ENCODE measurements at places on chromosomes 16 and 17.

DNA sequence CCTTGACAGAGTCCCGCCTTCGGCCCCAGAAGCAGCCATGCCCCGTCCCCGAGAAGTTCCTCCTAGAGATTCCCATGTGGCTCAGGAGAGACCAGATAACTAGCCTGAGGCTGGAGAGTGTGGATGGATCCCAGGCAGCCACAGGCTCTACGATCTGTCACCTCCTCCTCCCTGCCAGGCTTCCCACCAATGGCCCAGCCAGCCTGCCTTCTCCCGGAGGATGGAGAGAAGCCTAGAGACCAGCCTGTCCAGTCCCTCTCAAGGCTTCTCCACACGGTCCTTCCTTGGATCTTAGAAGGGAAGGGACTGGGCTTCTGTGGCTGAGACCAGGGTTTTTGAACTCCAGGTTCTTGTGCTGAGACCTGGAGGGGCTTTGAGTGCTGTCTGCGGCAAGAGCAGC, 1.6 kb upstream of the SMTNL2 start:
- no peak for DNase-seq

- DNase-seq = no peak
These were observed 29.9 kb downstream of the METTL16 start for GRCh38 chr17:2481760-2482159.

DNA sequence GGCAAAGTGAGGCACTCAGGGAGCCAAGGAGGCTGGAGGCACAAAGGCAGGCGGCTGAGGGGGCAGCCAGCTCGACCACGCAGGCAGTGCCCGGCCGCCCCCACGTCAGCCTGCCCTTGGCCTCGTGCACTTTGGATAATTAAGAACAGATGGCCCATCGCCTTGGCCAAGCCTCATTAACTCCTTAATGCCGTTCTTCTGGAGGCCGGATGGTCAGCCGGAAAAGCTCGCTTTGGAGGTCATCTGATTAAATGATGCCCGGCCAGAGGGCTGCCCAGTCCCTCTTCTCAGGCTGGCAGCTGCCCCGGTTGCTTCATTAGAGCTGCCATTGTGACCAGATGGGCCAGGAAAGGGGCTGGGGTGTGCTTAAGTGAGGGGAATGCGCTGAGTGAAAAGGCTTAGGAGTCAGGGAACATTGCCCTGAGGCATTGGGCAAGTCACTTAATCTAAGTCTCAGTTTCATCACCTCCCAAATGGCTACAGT, 364.0 kb downstream of the NPIPA8 start:
- no peak for DNase-seq

- DNase-seq = no peak
These were observed 103.0 kb downstream of the RAB11FIP4 start for GRCh38 chr17:31494259-31495021.

DNA sequence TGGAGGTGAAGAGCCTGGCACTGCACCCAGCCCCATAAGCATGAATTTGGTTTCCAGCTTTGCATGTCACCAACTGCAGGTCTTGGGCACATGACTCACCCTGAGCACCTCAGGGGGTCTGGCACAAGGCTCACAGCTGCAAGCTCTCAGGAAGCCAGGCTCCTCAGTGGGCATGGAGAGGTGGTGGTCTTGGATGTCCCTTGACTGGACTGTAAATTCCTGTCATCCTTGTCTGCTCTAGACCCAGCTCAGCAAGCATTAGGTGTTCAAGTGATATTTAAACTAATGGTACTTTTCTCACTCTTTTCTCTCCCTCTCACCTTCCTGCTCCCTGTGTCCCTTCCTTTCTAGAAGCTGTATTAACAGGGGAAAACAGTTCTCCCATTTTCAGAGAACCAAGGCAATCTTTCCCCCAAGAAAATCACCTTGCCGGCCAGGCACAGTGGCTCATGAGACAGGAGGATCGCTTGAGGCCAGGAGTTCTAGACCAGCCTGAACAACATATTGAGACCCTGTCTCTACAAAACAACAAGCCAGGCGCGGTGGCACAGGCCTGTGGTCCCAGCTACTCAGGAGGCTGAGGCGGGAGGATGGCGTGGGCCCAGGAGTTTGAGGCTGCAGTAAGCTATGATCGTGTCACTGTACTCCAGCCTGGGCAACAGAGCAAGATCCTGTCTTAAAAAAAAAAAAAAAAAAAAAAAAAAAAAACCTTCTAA, 5.1 kb upstream of the KIFC3 start:
- DNase-seq = no peak

- no peak for DNase-seq
These were observed 41.5 kb downstream of the AIPL1 start for GRCh38 chr17:6393351-6393952.

- DNase-seq = no peak
These were observed 142.9 kb downstream of the C16orf78 start for GRCh38 chr16:49516382-49517036.

DNA sequence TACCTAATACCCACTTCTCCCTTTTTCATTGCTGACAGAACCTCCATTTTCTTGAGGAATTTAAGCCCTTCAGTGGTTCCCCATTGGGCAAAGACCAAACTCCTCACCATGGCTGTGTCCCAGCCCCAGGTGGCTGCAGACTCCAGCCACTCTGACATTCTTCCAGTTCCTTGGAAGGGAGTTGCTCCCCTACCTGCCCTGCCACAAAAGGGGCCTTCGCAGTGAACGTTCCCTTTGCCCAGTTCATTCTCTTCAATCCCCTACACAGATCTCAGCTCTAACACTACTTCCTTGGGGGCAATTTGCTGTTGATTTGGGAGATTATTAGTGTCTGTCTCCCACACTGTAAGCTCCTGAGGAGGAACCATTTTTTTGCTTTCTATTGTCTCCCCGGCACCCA, 3.2 kb upstream of the AKTIP start:
- no peak for DNase-seq

DNA sequence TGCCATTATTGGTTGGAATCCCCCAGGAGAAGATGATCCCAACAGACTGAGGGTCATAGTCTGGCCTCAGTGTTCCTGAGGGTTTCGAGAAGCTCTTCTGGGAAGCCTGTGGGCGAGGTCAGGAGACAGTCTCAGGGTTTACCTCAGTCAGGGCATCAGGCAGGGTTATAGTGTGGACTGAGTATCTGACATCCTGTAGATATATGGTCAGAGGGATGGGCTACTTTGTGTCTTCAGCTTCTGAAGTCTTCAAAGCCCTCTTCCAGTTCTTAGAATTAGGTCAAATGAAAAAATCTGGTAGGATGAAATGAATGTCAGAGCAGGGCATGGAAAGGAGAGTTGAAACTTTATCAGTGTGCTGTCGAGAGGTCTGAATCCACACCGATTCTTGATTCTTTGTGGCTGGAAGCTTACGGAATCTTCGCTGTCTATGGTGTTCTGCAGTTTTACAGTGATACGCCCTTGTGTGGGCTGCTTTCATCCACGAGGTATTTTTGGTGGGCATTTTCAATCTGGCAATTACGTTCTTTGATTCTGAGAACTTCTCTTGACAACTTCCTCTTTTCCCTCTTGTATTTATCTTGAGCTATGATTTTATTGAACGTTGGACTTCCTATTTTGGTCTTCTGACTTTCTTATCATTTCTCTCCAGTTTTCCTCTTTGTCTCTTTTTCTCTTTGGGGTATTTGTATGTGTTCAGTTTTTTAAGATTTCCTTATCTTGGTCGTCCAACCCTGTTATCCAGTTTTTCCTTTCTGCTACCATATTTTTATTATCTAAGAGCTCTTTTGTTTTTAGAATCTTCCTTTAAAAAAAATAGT, 30.4 kb downstream of the BPTF start:
- no peak for DNase-seq

GRCh38 chr17:927611-928461, 51.7 kb downstream of the NXN start:
- DNase-seq = peak; percentile 65

DNA sequence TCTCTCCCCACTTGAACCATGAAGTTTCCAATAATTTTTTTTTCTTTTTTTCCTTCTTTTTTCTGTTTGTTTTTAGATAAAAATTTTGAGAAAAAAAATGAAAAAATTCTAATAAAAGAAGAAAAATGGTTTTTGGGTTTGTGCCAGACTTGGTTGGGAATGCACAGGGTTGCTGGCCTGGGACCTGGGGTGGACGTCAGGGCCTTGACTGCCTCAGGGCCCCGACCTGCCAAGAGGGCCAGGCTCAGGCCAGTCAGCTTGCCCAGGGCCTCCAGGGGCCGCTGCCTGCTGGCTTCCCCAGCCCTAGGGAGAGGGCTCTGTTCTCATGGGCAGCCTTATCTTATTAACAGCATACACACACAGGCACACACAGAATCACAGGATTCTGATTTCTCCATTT, 6.5 kb downstream of the TBX6 start:
- DNase-seq = no peak

GRCh38 chr17:80225230-80225629, 5.0 kb downstream of the SLC26A11 start:
- DNase-seq = no peak

DNA sequence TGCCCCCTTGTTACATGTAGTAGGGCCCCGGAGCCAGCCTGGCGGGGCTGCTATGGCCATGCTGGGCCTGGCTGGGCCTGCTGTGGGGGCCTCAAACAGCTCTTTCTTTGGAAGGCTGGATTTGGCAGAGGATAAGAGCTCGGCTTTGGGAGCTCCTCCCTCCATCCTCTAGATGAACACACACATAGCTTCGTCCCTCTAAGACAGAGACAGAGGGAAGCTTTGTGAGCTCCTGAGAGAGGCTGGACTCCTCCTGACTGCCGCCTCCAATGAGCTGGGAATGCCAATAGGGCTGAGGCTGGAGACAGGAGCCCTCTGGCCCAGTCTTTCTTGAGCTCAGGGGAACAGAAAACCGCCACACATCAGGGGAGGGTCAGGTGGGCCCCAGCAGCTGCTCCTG, 37.3 kb upstream of the CDC42EP4 start:
- no peak for DNase-seq

- peak; percentile 59 for DNase-seq
These were observed 6.6 kb upstream of the JUP start for GRCh38 chr17:41792845-41793783.

GRCh38 chr17:80969030-80969673, 22.5 kb upstream of the CHMP6 start:
- DNase-seq = no peak

DNA sequence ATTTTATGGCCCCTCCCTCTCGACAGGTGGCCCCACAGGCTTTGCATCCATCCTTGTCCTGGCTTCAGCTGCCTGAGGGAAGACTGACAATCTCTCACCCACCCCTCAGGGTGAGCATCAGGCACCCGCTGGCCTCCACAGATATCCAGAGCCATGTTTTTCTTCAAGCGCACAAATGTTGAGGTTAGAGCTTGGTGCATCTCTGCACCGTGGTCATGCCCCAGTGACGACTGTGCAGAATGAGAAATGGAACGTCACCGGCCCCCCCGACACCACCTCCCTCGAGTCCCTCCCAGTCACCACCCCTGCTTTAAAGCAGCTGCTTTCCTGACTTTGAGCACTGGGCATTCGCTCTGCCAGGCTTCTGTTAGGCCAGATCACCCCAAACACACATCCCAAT, 19.8 kb upstream of the TIMP2 start:
- no peak for DNase-seq

GRCh38 chr17:75945211-75945610, 4.4 kb upstream of the FBF1 start:
- no peak for DNase-seq

DNA sequence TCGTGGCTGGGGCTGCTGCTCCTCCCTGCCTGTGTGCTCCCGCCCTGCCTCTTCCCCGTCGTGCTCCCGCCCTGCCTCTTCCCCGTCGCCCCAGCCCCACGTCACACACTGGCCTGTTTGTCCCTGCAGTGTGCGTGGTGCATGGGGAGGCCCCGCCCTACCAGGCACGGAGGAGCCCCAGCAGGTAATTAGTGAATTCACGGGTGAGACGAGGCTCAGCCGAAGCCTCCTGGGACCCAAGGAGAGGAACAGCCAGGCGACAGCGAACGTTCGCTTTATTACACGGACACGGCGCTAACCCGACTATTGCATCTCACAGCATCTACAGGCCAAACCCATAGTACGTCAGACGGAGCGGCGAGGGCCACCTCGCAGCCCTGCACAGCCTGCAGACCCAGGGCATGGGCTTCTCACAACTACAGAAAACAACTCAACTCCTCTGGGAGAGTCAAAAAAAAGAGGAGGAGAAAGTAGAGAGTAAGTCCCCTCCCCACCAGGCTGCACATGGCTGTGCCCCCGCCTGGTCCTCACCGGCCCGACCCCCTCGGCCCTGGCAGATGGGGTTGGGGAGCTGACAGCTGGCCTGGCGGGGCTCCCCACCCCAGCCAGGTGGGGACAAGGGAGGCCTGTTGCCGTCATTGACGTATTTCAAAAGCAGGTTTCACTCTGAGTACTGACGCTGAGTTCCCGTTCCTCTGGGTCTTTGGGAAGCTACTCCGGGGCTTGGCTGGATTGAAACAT, 4.3 kb upstream of the PABPN1L start:
- DNase-seq = no peak

- no peak for DNase-seq
These were observed 10.3 kb upstream of the RNPS1 start for GRCh38 chr16:2278272-2278608.

DNA sequence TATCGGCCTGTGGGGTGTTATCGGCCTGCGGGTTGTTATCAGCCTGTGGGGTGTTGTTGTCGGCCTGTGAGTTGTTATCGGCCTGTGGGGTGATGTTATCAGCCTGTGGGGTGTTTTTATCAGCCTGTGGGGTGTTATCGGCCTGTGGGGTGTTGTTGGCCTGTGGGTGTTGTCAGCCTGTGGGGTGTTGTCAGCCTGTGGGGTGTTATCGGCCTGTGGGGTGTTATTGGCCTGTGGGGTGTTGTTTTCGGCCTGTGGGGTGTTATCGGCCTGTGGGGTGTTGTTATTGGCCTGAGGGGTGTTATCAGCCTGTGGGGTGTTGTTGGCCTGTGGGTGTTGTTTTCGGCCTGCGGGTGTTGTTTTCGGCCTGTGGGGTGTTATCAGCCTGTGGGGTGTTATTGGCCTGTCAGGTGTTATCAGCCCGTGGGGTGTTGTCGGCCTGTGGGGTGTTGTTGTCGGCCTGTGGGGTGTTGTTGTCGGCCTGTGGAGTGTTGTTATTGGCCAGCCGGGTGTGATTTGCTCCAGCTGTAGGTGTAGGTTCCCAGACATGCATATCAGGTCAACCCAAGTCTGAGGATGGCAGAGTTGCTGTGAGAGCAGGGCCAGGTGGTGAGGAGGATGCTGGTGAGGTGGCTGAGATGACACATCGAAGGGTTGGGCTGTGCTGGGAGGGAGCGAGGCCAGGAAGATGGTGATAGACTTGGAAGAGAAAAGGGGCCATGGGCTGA, 7.1 kb downstream of the TRARG1 start:
- no peak for DNase-seq
